CD4-positive, alpha-beta T cell (primary cell): ENCODE measurements at places on chromosomes 5 and 9. TPM values are rescaled to one million over a fixed set of nuclear protein-coding genes. Genes with fewer than 3 reads are reported as not detected.

The SEMA6A gene
- total RNA-seq = not detected

The AIF1L gene
- not detected for total RNA-seq

The DMRTA1 gene
- total RNA-seq = not detected

The GPR150 gene
- total RNA-seq = 0.60 TPM

The TMEM171 gene
- total RNA-seq = not detected

The ABO gene
- total RNA-seq = 0.31 TPM

The SLC4A9 gene
- not detected for total RNA-seq

The GKAP1 gene
- total RNA-seq = 9.5 TPM

The SLC6A18 gene
- not detected for total RNA-seq

The N4BP3 gene
- 4.3 TPM for total RNA-seq

The ECM2 gene
- total RNA-seq = not detected

The AK8 gene
- total RNA-seq = not detected

The GBGT1 gene
- 1.3 TPM for total RNA-seq

The SOX30 gene
- not detected for total RNA-seq

The FOXD4L3 gene
- not detected for total RNA-seq
